ENCODE measurements at places on chromosomes 16 and 17.

GRCh38 chr16:9969580-9969979 is 212.6 kb downstream of the GRIN2A start:
- DNase-seq = no peak

DNA sequence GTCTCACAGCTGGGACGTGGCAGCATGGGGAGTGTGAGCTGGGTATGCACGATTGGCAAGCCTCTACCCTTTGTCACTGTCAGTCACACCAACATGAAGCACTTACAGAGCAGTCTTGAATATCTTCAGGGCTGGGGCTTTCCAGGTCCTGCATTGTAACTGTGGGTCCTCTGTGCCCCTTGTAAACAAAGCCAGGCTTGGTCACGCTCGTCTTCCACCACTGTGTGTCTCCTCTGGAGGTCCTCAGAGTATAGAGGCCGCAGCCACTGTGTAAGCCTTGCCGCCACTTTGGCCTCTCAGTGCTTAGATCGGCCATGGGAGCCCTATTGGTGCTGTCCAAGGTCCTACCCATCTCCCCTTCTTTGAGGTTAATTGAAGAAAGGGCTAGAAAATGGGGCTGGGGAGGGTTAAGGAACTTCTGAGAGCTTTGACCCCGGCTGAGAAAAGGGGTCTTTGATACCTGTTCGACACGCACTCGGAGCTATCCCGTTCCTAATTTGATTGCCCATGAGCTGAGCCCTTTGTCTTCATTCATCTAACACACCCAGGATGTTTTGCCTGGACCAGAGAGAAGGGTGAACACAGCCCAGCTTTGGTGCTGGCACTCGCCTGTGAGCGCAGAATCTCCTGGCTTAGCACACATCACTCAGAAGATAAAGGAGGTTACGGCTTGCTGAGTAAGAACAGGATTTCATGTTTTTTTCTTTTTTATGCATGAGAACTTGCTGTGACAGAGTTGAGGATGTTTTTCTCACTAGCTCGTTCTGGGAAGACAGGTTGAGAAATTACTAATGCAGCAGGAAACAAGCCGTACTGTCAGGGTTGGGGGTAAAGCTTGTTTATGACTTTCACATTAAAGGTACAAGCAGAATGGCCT is 267.9 kb downstream of the CPPED1 start:
- DNase-seq = no peak

- no peak for DNase-seq
Observed at GRCh38 chr16:85430523-85431421, 182.3 kb upstream of the GSE1 start.

DNA sequence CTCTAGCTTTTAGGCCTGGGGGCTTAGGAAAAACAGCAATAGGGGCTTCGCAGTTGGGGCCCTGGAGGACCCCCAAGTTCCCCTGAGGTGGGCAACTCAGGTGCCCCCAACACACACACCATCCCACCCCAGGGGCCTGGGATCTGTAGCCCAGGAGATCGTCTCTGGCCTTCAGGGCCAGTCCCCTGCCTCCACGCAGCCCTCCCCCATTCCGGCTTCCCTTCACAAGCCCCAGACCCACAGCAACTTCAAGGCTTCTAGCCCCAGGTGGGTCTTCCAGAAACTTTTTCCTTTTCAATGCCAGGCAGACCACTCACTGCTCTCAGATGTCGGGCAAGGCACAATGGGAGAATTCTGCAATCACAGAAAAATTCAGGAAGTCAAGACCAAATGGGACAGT is 79.4 kb downstream of the C16orf78 start:
- no peak for DNase-seq

DNA sequence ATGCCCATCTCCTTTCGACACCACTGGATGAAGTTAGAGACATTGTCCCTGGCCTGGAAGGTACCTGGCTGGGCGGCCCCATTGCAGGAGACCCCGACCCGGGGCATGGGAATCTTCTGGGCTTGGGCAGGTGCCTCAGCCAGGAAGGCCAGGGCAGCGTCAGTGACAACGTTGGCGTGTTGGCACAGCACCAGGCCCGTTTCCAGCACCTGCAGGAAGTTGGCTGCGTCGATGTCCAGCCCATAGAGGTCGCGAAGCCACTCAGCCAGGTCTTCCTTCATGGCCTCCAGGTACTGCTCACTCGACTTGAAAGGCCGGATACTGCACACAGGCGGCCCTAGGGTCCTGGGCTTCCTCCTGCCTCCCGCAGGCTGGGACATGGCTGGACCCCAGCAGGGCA is 568 bp downstream of the GAS2L2 start:
- DNase-seq = peak; percentile 36

- peak; percentile 81 for DNase-seq
Observed at GRCh38 chr16:19907161-19907992, 22.7 kb upstream of the GPRC5B start.

DNA sequence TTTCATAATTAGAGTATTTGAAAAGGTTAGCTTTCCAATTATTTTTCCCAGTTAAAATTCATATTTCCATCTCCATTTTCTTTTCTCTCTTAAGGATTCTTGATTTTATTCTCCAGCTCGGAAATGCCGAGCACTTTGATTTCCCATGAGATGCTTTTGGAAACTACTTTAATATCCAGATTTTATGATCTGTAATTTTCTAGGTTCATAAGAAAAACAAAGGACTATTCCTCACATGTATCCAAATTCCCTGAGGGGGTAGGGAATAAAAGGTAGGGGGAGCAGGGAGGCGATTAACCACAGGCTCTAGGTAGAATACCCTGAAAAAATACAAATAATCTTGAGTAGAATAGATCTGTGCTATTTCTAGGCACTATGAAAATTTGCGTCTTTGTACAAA is 938 bp downstream of the RNF43 start:
- DNase-seq = no peak

DNA sequence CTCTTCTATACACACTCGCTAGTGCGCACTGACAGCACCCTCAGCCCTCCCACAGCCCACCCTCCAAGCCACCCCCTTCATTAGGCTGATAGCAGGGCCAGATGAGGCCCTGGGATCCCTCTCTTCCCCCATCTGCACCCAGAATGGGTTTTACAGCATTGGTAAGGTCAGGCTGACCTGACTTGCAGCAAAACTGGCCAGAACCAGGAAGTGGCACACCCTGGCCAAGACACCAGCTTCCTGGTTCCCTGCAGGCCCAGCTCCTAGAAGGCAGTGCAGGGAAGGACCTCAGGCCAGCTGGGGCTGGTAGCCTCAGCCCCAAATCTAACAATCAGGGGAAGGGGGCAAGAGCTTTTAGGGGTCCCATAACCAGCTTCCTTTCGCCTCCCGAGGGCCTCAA is 50.0 kb upstream of the MRPS23 start:
- DNase-seq = peak; percentile 71

- DNase-seq = peak; percentile 82
Observed at GRCh38 chr17:66717641-66718058, 117.3 kb upstream of the CACNG5 start.

DNA sequence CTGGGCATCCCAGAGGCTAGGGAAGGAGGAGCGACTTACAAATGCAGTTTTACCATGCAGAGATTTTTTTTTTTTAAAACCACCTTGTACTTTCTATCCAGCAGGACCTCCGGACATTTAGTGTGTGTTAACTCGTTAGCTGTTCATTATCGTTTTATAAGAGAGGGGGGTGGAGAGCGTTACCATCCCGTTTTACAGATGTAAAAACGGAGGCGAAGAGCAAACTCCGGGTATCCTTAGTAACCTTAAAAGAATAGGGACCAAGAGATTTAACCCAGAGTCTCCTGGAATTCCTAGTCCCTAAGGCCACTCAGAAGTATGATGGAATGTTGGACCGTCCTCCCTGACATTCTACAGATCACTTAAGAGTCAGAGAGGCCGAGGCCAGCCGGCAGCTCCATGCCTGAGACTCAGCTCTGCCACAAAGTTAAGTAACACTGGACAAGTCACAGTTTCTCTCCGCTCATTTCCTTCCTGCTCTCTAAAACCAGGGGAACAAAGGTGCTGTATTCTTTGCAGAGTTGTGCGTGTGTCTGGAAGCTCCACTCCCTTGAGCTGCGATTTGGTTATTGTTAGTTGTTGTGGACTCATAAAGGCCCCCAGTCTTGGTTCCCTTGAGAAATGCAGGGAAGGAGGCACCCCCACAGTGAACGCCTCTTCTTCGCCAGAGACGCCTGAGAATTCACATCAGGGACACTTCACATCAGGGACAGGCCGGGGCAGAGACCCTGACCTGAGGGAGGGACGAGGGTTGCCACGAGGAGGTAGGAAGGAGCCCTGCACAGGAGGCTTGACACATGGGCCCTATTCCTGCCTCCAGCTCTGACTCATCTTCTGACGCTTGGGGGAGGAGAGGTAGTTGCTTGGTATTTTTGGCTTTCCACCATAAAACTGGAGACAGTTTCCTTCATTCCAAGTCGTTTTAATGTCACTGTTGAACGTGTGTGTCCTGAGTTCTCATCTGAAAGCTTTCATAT is 1.2 kb downstream of the DUSP14 start:
- peak; percentile 43 for DNase-seq

- DNase-seq = no peak
Observed at GRCh38 chr16:2447920-2448583, 11.9 kb upstream of the TEDC2 start.

DNA sequence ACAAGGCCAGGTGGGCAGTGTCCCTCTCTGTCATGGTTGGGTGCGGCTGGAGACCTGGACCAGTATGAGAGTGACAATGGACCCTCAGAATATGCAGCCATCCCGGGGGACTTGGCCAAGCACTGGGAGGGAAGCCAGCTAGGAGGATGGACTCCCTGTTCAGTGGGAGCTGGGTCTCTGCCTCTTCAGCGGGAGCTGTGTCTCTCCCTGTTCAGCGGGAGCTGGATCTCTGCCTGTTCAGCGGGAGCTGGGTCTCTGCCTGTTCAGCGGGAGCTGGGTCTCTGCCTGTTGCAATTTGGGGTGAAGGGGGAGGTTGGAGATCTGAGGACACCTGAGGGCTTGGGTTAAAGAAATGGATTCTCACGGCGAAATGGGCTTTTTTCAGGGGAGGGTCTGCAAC is 3.8 kb upstream of the PRSS33 start:
- DNase-seq = no peak

DNA sequence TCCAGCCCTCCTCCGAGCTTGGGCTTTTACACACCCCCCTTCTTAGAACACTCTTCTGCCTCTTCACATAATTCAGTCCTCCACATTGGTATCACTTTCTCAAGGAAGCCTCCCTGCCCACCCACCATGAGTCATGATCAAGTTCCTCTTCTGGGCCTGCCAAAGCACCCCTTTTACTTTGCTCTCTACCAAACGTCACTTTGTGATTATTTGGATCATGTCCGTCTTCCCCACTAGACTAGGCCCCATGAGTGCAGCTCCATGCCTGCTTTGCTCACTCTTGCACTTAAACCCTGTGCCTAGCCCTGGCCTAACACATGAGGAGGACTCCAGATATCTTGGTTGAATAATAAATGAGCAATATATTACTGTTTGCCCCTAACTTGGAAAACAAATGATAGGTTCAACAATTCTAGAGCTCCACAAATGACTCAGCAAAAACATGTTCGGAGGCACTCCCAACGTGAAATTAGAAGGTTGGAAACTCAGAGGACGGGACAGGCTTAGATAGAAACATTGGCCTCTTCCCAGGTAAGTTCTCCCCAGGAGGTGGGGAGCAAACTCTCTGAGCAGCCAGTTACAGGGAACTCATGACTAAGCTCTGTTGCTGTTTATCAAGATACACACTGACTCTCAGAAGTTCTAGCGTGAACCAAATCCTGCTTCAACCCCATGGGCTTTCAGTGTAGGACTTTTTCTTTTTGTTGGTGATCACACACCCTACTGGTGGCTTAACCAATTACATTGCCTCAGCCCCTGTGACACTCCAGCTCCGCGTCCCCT is 28.3 kb downstream of the G6PC1 start:
- peak; percentile 78 for DNase-seq

GRCh38 chr16:67259705-67260104 is 10.9 kb downstream of the SLC9A5 start:
- DNase-seq = no peak

GRCh38 chr17:20116683-20117309 is 107.6 kb downstream of the SPECC1 start:
- DNase-seq = peak; percentile 68

DNA sequence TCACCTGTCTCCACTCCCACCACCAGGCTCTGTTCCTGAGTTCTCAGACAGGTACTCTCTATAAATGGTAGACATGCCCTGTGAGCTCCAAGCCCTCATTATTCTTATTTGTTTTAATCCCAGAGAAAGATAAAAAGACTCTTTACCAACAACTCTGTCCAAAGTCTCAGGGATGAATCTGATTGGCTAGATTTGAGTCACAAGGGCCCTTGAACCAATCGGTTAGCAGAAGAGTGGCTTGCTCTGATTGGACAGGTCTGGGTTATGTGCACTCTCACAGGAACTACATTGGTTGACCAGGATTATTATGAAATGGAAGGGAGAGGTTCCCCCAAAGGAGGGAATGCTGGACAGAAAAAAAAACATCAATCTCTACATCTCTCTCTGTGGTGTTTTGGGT is 7.5 kb downstream of the COTL1 start:
- no peak for DNase-seq

DNA sequence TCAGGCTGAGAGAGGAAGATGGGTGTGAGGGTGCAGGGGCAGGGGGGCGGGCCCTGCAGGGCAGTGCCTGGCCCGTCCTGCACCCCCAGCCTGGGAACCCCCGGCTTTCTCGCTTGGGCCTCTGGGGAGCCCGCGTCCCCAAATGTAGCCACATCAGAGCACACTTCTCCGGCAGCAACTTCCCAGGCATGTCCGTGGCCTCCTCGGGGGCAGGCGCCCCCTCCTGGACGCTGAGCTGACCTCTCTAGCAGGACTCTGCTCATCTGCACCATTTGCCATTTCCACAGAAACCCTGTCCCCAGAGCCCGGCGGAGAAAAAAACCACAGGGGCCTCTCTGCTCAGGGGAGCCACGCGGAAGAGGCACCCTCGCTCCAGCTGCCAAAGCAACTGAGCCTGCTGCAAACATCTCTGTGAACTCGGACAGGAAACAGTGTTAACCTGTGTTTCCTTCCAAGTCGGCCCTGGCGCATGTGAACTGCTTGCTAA is 63.4 kb downstream of the KLHDC4 start:
- DNase-seq = no peak

DNA sequence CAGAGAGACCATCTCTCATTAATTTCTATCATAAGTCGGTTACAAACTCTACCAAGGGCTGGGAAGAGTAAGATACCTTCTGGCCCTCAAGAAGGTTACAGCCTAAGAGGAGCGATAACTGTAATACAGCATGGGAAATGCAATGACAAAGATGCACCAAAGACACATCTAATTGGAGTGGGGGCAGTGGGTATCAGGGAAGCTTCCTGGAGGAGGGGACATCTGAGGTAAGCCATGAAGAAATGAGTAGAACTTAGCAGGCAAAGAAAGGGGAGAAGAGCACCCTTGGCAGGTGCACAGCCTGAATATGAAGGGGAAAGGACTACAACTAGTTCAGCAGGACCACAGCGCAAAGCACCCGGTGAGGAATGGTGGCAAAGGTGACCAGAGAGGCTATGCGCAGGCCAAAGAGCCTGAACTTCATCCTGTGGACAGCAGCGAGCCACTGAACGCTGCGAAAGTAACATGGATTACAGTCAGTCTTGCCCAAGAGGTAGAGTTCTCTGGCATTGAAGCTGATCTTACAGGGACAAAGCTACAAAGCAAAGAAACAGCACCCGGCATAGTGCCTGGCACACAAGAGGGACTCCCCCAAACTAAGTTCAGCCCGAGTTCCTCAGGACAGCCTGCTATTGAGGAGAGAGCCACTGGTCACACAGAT is 2.8 kb downstream of the TBC1D10B start:
- DNase-seq = no peak

- no peak for DNase-seq
Observed at GRCh38 chr17:63399856-63400255, 46.2 kb downstream of the CYB561 start.

GRCh38 chr17:61412143-61412859 is 12.7 kb downstream of the TBX2 start:
- peak; percentile 98 for DNase-seq

GRCh38 chr16:8251298-8251697 is 339.0 kb downstream of the TMEM114 start:
- no peak for DNase-seq

GRCh38 chr17:80805032-80805751 is 186.4 kb upstream of the CHMP6 start:
- DNase-seq = no peak
